Stimulated activated CD8-positive, alpha-beta memory T cell treated with anti-CD3 and anti-CD28 coated beads, Interleukin-4, amount 100 ng/mL, for 4 hours (primary cell): ENCODE measurements at places on chromosomes 12 and 14.

DNA sequence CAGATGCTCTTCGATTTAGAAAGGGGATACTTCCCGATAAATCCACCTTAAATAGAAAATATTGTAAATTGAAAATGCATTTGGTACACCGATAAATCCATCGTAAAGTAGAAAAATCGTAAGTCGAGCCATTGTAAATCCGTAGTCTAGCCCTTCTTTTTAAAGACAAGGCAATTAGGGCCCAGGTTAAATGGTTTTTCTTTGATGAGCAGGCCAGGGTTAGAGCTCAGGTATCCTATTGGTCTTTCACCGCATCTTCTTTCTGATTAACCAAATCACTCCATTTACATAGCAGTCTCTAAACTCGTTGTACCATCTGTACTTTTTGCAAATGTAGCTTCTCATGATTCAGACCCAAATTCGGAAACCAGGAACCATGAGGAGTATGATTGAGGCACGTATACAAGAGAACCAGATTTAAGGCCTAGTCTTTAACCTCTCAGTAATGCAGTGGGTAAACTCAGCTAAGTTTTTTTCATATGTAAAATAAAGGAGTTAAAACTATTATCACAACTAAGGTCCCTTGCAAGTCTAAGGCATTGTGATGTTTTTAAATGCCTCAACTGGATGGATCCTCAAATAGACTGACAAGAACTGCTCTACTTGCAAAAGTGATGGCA, 2.2 kb upstream of the YAF2 start:
- DNase-seq, result no peak

DNA sequence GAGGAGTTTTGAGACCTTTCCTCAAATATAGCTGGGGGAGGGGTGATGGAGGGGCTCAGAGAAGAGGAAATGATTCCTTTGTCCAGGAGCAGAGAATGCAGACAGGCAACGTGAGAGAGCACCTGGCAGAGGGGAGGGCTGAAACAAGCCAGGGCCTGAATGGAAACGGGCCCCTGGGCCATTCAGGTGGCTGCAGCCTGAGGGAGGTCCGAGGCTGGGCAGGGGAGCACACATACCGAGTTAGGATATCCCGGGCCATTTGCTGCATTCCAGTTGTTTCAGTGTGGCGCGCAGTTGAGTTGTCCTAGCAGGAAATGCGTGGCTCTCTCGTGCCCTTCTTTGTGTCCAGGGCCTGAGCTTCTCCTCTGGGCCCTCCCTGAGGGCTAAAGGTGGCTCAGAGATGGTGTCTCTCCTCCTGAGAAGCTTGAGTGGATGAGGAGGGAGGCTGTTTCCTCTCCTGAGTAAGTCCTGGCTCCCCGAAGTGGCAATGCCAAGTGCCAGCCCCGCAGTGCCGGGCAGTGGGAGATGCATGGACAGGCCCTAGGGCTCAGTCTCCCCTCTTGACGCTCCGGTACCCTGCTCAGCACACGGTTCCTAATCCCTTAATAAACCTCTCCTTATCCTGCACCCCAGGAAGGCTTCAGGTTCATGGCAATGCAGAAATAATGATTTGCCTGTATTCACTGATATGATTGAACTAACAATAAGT, 85.5 kb upstream of the VRK1 start:
- DNase-seq, result no peak

GRCh38 chr12:85564786-85565185, 271.4 kb downstream of the RASSF9 start:
- DNase-seq, result no peak

DNA sequence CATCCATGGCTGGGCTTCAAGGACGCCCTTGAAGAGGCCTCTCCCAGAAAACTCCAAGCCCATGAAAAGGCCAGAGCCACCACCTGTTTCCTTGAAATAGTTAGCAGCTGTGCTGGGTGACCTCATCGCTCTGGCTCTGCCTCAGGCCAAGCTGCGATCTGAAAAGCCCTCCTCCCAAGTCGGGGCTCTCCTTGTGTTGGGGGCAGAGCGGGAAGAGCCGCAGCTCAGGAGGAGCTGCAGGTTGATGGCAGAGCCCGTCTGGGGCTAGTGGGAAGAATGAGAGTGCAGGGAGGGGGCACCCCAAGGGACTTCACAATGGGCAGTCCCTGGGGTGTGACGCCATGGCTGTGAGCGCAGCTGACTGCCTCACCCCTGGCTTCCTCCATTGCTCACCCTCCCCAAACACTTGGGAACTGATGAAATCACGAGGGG, 50.0 kb upstream of the STON2 start:
- DNase-seq, result no peak

- DNase-seq, result no peak
Measured at GRCh38 chr14:61221906-61222305, 59.2 kb downstream of the TMEM30B start.

DNA sequence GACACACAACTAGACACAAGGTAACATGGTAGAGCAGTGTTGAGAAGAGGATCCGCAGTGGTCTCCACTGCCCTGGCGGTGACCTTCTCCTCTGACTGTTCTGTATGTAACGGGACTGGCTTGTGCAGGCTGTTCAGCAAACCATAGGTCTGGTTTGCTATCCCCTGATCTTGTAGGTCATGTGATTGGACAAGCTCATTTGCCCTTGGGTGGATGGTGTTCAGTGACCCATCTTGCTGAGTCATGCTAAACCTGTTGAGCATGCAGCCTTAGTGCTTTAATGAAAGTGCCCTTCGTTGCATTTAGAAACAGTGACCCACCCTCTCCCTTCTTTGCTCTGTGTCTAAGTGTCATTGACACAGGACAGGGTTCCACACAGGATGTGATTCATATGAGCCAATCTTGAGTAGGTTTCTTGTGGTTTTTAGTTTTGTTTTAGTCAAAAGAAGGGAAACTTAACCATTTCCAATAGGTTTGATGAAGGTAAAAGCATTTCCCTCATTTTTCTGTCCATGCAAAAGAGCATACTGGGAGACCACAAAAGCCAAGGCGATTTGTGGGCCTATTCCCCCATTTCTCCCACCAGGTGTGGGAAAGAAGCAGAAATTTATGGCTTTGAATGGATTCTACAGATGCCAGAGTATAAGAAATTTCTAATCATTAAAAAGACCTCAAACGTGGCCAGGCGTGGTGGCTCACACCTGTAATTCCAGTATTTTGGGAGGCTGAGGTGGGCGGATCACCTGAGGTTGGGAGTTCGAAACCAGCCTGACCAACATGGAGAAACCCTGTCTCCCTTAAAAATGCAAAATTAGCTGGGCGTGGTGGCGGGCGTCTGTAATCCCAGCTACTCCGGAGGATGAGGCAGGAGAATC, 32.6 kb upstream of the HIF1A start:
- no peak for DNase-seq

DNA sequence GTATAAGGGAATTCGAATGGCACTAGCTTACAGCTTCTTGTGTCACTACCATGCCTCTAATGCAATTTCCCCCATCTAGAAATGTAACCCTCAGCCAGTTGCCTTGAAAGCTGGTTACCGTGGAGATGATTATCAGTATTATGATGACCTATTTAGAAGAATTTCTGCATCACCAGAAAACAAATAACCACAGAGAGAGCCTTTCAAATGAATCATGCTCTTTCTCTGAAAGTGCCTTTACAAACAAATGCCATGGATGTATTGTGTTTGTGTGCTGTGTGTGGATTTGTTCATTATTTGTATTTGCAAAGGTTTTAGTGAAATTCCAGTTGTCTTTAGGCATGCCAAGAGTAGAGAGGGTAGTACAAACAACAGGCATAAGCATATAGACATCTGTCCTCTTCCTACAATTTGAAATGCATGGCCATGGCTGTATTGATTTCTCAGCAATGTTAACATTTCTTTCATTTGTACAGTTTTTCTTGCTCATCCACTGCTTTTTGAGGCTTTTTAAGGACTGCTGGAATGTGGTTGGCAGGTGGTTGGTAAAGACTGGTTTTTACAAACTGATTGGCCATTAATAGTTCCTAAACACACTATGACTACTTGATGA, 266.5 kb downstream of the PAWR start:
- no peak for DNase-seq

GRCh38 chr14:39114073-39114838, at the start of gene GEMIN2:
Gene GEMIN2, plus strand, starts transcription at chr14:39114323. Its CDS starts 16 bp downstream, at chr14:39114339.
- peak; percentile 90 for DNase-seq

GRCh38 chr12:50778663-50779590, 15.0 kb downstream of the ATF1 start:
- DNase-seq, result no peak

- DNase-seq, result no peak
Measured at GRCh38 chr14:95547626-95548327, 12.9 kb downstream of the GLRX5 start.

DNA sequence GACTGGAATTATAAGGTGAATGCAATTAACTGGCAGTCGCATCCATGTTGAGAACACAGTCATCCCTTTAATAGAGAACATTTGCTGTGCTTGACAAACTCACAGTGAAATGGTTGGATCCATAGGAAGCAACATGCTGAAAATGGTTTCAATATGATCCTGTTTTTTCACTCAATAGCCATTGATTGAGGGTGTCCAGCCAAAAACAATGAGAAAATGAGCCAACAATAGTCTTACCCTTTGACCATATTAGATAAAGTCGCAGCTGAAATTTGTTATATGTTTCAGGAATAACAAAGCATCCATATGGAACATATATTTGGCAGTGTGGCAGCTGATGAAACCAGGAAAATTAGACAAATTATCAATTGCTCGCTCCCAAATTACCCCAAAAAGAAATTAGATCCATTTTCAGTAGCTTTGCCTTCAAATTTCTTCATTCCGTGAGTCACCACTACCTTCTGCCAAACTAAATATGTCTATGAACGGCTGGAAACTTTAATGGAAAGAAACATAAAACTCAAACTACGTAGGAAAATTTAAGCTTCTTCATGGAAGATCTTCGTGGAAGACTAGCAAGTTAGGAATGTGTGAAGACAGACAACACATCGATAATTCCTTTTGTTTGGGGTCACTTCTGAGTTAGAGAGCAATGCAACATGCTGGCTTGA, 17.4 kb downstream of the IGF1 start:
- no peak for DNase-seq

GRCh38 chr12:92094751-92095161, 50.9 kb downstream of the BTG1 start:
- no peak for DNase-seq

DNA sequence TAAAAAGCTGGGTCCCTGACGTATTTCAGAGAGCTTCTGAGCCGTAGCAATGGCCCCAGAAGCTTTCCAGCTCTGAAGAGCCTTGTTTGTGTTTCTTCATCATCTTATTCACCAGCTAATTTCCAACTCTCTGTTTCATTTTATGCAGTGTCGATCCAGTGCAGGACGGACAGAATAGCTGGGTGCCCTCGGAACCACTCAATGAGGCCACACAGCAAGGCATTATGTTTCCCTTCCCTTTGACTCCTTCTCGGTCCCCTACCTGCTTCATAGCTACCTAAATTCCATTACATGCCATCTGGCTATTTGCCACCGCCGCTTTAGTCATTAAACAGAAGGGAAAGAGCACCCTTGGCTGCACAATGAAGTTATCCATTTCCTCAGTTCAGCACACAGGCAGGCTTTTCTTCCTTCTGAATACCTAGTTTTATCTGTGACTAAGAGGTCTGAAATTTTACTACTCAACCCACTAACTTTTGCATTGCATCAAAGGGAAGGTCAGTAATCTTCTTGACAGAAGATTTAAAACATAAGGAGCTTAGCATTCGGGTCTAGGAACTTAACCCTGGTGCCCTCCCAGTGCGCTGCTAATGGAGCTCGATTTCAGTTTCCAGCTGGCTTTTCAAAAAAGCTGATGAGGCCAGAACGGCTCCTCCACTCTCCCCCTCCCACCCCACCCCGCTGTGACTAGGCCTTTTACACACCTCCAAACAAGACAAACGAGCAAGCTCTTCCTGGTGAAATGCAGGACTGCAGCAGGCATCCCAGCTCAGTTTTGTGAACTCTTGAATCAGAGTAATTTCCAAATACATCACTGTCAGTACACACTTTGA, 176.8 kb downstream of the GXYLT1 start:
- no peak for DNase-seq

DNA sequence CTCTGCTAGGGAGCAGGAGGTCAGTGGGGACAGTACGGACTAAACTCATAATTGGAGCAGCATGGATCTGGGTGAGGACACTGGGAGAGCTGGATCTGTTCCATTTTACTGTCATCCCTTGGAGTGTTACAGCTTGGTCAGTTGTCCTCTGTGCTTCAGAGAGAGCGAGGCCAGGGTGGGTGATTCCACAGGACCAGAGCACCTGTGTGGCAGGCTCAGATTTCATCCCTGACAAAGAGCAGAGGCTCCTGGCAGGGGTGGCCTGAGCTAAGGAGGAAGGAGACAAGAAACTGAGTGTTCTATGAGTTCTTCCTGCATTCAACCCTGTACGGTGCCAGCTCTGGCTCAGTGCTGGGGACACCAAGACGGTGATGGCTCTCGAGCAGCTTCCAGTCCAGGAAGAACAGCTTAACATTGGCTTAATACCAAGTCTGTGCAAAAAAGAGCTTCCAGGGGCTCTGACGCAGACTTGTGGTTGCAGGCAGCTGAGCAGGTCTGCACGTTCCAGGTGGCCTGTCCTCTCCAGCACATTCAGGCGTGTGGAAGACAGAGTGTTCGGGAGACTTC, 8.4 kb upstream of the PGF start:
- no peak for DNase-seq

DNA sequence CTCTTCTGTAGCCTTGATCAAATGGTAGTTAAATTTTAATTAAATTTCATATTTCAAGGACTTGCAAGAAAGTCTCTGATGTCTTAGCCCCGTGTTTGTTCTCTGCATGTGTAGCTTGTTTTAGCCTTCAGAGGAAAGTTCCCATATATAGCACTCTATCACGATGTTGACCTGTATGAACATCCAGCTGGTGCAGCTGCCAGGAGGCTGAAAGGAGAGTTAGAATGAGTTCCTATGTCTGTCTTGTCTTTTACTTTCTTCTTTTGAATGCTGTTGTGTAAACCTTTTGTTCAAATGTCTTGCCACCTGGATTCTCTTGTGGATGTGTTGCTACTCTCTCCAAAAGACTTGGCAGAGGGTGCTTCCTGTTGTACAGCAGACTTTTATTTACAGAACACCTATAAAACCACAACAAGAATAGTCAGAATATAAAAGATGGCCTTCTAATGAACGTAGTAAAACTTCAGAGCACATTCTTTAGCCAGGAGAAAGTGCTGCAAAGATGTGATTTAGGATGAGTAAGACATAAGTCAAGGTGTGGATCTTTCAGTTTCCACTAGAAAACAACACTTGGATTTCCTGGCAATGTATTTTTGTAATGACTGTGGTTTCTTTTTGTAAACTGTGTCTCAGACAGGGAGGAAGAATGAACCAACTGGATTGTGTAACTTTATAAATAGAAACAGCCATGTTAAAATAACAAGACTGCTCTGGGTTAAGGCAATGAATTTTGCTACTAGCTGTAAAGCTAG, 17.2 kb downstream of the NAV3 start:
- DNase-seq, result no peak
